Aorta (tissue), 5 donors: ENCODE measurements at places on chromosomes 5 and 9.

DNA sequence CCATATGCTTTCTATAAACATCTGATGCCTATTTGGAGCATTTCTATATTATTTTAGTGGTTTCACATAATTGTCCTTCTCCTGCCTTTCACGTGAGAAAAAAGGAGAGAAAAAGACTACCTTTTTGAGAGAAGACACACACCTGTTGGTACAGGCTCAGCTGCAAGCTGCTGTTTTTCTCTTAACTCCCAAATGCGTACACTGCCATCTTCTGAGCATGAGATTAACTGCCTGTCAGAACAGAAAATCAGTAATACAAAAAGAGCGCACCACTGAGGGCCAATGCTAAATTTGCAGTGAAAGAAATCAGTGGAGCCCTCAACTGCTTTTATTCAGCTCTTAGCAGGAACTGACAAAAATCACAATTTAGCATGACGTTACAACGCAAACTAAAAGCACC lies 54.9 kb downstream of the WDR41 start:
- DNase-seq, result no peak

DNA sequence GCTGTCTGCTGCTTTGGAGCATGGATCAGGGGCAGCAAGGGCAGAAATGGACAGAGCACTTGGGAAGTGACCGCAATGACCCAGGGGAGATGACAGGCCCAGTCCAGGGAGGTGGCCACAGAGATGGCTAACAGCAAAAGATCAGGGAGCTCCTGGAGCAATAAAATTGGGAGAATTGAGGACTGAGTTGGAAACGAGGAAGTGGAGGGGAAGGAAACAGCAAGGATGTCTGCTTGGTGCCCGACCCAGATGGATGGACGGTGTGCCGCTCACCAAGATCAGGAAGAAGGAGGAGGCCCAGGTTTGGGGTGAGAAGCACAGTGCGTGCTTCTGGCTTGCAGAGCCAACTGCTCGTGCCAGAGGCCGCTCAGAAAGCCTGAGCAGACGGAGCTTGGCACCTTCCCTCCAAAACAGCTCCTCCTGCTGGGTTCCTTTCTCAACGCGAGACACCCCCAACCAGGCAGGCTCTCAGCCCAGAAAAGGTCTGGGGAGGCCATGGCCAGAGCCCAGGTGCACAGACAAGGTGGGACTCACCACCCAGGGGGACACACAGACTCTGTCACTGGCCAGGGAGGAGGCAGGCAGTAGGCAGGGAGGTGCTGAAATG lies 1.7 kb upstream of the SLC34A1 start:
- no peak for DNase-seq

- no peak for DNase-seq
These were observed 207.6 kb upstream of the CDKN2B start for GRCh38 chr9:22216730-22217172.

DNA sequence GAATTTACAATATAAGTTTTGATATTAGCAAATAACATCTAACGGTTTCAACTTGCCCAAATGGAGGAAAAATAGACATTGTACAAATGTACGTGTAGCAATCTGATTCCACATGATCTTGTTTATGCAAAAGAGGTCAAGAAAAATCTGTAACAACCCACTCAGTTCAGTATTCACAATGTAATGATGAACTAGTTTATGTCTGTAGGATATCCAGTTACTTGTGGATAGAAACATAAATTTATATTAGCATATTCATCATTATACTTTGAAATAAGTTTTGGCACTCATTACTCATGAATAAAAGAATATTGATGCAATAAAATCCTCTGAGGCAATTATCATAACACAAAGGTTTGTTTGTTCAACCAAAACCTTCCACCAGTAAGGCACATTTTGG lies 28.1 kb downstream of the PLK2 start:
- no peak for DNase-seq

- DNase-seq, result no peak
These were observed 11.5 kb downstream of the GPR150 start for GRCh38 chr5:95631255-95631958.

DNA sequence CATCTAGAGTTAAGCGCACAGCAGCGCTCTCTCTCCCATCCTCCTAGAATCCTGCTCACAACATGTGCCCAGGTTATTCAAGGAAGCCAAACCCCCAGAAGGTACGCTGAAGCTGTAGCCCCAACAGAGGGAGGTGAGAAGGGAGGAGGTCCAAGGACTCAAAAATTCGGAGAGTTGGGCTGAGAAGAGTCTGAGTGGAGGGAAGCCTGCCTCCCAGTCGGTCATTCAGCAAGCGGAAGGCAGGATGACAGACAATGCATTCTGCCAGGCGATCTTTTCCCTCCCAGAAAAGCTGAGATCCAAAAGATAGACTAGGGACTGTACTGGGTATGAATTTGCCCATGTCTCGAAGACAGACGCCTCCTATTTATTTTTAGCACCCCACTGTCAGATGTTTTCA lies 189.2 kb downstream of the FRMD3 start:
- DNase-seq, result no peak

DNA sequence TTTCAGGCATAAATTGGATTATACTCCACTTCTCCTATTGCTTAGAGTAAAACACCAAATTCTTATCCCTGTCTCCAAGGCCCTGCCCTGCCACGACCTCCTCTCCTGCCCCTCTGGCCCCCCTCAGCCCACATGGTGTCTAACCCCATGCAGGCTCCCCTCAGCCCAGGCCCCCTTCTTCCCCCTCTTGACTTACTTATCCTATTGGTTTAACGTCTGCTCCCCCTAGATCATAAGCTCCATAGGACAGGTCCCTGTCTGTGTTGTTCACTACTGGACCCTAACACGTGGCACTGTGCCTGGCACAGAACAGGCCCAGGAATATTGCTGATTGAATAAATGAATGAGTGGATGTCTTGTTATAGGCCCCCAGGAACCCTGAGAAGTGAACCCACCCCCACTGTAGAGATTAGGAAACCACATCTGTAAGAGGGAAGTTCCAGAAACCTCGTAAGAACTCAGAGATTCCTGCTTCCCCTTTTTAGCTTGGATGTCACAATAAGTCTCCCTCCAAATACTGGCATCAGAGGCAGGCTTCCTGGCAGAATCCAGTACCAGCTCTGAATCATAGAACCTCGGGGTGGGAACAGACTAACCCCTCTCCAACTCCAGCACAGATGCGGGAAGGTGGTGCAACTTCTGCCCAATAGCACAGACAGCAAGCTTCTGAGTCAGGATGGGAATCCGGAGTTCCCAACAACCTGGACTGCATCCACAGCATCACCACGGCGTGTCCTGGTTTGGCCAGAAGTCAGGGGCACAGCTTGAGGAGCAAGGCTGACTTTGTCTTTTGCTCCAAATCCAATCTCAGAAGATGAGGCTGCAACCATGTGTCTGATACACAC lies 31.5 kb downstream of the HRH2 start:
- DNase-seq, result peak; percentile 81

GRCh38 chr9:133999851-134000265 lies 7.7 kb upstream of the VAV2 start:
- no peak for DNase-seq

DNA sequence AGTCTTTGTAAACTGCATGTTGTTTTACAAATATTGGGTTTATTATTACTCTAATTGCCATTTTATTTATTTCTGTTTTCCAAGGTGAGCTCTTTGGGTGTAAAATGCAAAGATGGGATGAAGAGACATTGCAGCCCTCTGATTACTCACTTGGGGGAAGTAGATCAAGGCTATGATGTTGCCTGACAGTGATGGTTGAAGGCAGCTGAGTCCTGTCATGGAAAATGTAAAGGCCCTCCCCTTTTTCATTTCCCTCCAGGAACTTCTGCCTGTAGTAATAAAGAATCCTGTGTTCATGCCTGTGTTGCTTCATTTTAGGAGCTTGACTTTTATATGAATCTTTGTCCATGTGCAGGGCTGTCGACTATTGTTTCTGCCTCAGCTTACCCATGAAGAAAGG lies 605.4 kb upstream of the CLINT1 start:
- no peak for DNase-seq

- peak; percentile 9 for DNase-seq
These were observed 15.0 kb downstream of the TBC1D2 start for GRCh38 chr9:98240475-98240874.

DNA sequence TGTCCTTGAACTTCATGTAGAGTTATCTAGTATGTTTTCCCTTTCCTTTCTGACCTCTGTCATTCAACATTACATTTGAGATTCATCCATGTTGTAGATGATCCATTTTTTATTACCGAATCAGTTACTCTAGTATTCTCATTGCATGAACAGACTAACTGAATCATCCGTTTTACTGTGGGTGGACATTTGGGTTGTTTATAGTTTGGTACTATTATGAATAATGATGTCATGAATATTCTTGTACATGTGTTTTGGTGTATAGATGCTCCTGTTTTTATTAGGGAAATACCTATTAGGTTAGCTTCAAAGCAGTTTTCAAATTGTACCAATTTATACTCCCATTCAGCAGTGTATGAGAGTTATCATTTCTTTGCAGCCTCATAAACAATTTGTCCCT lies 94.3 kb upstream of the NIPAL4 start:
- DNase-seq, result no peak

DNA sequence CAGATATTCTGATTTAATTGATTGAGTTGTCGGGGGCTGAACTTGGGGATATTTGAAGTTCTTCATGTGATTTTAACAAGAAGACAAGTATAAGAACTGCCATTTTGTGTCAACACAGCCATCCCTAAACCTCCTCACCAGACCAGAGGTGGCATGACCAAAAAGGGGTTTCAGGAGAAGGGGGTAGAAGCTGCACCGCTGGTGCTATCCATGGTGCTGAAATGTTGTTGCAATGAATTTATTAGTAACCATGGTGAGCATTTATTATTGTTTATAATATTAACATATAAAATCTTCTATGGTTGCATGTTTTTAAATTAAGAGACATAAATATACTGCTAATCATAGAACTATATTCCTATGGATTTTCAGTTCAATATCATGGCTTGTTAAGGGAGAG lies 72.3 kb downstream of the GNA14 start:
- no peak for DNase-seq

- DNase-seq, result no peak
These were observed 997 bp upstream of the CHD1 start for GRCh38 chr5:98929710-98930298.

- DNase-seq, result no peak
These were observed 174.2 kb upstream of the CDH12 start for GRCh38 chr5:23027331-23027730.

- no peak for DNase-seq
These were observed 53.6 kb downstream of the ASS1 start for GRCh38 chr9:130498298-130498917.
